Right lung (tissue), 10 donors: ENCODE measurements at places on chromosomes 13 and 19. TPM values are rescaled to one million over a fixed set of nuclear protein-coding genes. Genes with fewer than 3 reads are reported as not detected.

Gene MATK
- polyA plus RNA-seq = 2.2 TPM

Gene OXGR1
- polyA plus RNA-seq = 0.50 TPM

- DNase-seq = no peak
Observed at GRCh38 chr19:4814625-4815425, 16.7 kb downstream of the TICAM1 start.

DNA sequence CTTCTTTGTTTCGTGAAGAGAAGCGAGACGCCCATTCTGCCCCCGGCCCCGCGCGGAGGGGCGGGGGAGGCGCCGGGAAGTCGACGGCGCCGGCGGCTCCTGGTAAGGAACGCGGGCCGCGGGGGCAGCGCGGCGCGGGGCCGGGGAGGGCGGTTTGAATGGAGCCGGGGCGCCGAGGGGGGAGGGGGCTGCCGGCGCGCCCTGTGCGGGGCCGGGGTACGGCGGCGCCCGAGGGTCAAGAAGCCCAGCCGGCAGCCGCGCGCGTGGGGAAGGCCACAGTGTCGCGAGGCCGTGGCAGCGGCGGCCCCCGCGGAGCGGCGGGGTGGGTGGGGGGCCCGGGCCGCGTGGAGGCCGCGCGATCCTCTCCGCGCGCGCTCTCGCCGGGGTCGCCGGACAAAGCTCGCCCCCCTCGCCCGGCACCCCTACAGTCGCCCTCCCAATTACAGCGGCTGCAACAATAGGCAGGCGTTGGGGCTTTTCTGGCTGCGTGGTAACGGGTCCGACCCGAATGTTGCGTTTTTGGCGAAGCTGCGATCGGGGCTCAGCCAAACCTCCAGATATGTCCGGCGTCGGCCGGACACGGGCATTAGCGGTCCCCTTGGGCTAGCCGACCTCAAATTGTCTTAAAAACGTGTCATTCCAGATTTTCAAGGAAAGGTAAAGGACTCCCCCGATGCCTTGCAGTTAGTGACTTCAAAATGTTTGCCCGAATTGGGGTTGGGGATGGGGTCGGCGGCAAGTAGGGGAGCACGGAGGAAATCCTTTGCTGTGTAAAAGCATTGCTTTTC is 437 bp downstream of the SMARCA4 start:
- no peak for DNase-seq

DNA sequence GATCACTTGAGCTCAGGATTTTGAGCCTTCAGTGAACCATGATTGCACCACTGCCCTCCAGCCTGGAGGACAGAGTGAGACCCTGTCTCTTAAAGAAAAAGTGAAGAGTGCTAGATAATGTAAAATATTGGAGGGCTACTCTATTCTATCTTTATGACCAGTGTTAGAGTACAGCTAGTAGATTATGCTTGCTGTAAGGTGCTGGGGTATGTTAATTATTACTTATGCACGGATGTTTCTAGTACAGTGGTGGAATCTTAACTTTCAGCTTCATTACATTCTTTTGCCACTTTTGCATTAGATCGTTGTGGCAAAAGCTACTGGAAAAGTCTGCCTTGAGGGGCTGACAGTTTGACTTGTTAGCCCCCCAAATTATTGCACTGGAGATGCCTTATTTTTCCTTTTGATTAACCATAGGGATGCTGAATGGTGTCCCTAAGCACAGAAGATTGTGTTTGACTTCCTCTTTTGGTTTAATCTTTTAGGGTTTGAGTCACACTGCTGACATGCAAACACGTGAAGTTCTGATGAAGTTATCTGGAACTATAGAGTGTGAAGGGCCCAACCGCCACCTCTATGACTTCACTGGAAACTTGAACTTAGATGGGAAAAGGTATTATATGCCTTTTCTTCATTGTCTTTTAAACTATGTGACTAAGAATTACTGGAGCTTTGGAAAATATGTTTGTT is 169.8 kb downstream of the ATP8A2 start:
- no peak for DNase-seq

- no peak for DNase-seq
Observed at GRCh38 chr19:4745986-4746385, 22.3 kb upstream of the DPP9 start.

GRCh38 chr13:112674412-112675365 is 15.1 kb upstream of the ATP11A start:
- DNase-seq = no peak
